ENCODE measurements at places on chromosomes 6 and 20. TPM values are rescaled to one million over a fixed set of nuclear protein-coding genes. Genes with fewer than 3 reads are reported as not detected.

Gene PCIF1
- total RNA-seq = 37.2 TPM

Gene SEMG1
- total RNA-seq = not detected

Gene SLC26A8
- 0.07 TPM for total RNA-seq

Gene C6orf52
- total RNA-seq = 2.4 TPM

Gene OPRM1
- not detected for total RNA-seq

Gene IPCEF1
- total RNA-seq = 0.07 TPM

Gene SCUBE3
- 0.05 TPM for total RNA-seq

Gene FRK
- 1.0 TPM for total RNA-seq

Gene SLC16A10
- 0.78 TPM for total RNA-seq

Gene FABP7
- not detected for total RNA-seq

Gene JAG1
- 37.3 TPM for total RNA-seq

Gene STMND1
- total RNA-seq = not detected

Gene WFDC2
- total RNA-seq = 0.15 TPM

Gene FOXC1
- 6.4 TPM for total RNA-seq

Gene ADA
- 54.3 TPM for total RNA-seq

Gene HAO1
- not detected for total RNA-seq

Gene ALDH5A1
- 6.9 TPM for total RNA-seq

Gene GJA1
- 62.2 TPM for total RNA-seq

Gene DEFB113
- not detected for total RNA-seq

Gene LY6G6C
- total RNA-seq = 0.09 TPM

Gene PI3
- total RNA-seq = 2.9 TPM

Gene SALL4
- 1.4 TPM for total RNA-seq

Gene MUC21
- 0.03 TPM for total RNA-seq

Gene GMDS
- 8.4 TPM for total RNA-seq

Gene ZNF391
- 0.23 TPM for total RNA-seq

Gene NKAIN4
- total RNA-seq = 5.2 TPM

Gene MARCKS
- 11.1 TPM for total RNA-seq

Gene TRIM31
- total RNA-seq = 0.72 TPM

Gene SAMD10
- 0.05 TPM for total RNA-seq

Gene RIPPLY2
- 0.49 TPM for total RNA-seq

Gene OPRL1
- total RNA-seq = 1.5 TPM

Gene FAM83D
- total RNA-seq = 70.7 TPM

Gene C6orf163
- 0.20 TPM for total RNA-seq

Gene HLA-DMB
- 1.7 TPM for total RNA-seq

Gene PSORS1C2
- total RNA-seq = not detected

Gene EBF4
- total RNA-seq = 3.2 TPM

Gene ME1
- 34.9 TPM for total RNA-seq

Gene DNAAF9
- 6.5 TPM for total RNA-seq

Gene ZBTB22
- total RNA-seq = 2.6 TPM

Gene MUCL3
- 0.10 TPM for total RNA-seq

Gene SNHG17
- total RNA-seq = 178 TPM

Gene TMEM170B
- total RNA-seq = 0.72 TPM

Gene LY6G6F
- not detected for total RNA-seq

Gene PROKR2
- not detected for total RNA-seq

Gene FERMT1
- total RNA-seq = 16.5 TPM

Gene TFAP2D
- total RNA-seq = not detected

Gene EYA4
- total RNA-seq = 10.0 TPM

Gene FAXC
- total RNA-seq = 5.9 TPM

Gene ABHD16B
- total RNA-seq = not detected

Gene DLL1
- 0.37 TPM for total RNA-seq

Gene MPIG6B
- total RNA-seq = not detected

Gene NDRG3
- total RNA-seq = 19.4 TPM

Gene LAMA5
- total RNA-seq = 412 TPM

Gene C6orf132
- 3.7 TPM for total RNA-seq

Gene LTA
- 0.08 TPM for total RNA-seq

Gene TREM2
- total RNA-seq = not detected

Data from A549 treated with AZD2906 at 1 μM for 4 hours (cell line).